ENCODE measurements at places on chromosomes 6 and 20. TPM values are rescaled to one million over a fixed set of nuclear protein-coding genes. Genes with fewer than 3 reads are reported as not detected.

SPATS1 gene
- not detected for total RNA-seq

PPIL6 gene
- 2.3 TPM for total RNA-seq

LTB gene
- 0.25 TPM for total RNA-seq

SLC22A16 gene
- total RNA-seq: not detected

ZBP1 gene
- total RNA-seq: not detected

TP53RK gene
- total RNA-seq: 13.6 TPM

SLC29A1 gene
- total RNA-seq: 46.7 TPM

BMP2 gene
- 0.64 TPM for total RNA-seq

NHLRC1 gene
- total RNA-seq: 2.2 TPM

CEP43 gene
- 9.2 TPM for total RNA-seq
